ENCODE measurements at places on chromosomes 7 and 10. TPM values are rescaled to one million over a fixed set of nuclear protein-coding genes. Genes with fewer than 3 reads are reported as not detected.

Gene SPDYE3
- total RNA-seq = not detected

Gene GPR22
- total RNA-seq = not detected

Gene FAM20C
- 41.9 TPM for total RNA-seq

Gene SPDYE16
- 0.94 TPM for total RNA-seq

Gene AIFM2
- total RNA-seq = 23.3 TPM

Gene OPALIN
- total RNA-seq = not detected

Gene MBL2
- not detected for total RNA-seq

Gene RSPH10B2
- not detected for total RNA-seq

Gene MOGAT3
- total RNA-seq = not detected

Gene ZNF3
- total RNA-seq = 18.9 TPM

Gene ACTL6B
- total RNA-seq = not detected

Gene EXOC6
- 22.4 TPM for total RNA-seq

Gene HABP2
- not detected for total RNA-seq

Gene PRTFDC1
- total RNA-seq = 3.2 TPM

Gene VIPR2
- 19.4 TPM for total RNA-seq

Gene AQP1
- total RNA-seq = 544 TPM

Gene CADPS2
- 117 TPM for total RNA-seq

Gene SFR1
- 12.7 TPM for total RNA-seq

Gene NKX1-2
- 0.12 TPM for total RNA-seq

Gene NUTM2B
- total RNA-seq = not detected

Gene RAB19
- total RNA-seq = not detected

Gene SLC13A1
- not detected for total RNA-seq

Gene TMEM225B
- not detected for total RNA-seq

Gene OR2A12
- total RNA-seq = not detected

Gene KLLN
- total RNA-seq = not detected

Gene RFC2
- 11.4 TPM for total RNA-seq

Gene ZNF239
- total RNA-seq = 5.5 TPM

Gene NPTX2
- 22.4 TPM for total RNA-seq

Gene SPDYE9
- not detected for total RNA-seq

Gene KIAA1217
- total RNA-seq = 12.8 TPM

Gene DGKI
- total RNA-seq = 4.8 TPM

Gene SMKR1
- total RNA-seq = not detected
